Astrocyte of the cerebellum (primary cell): ENCODE measurements at places on chromosomes 1 and 21.

GRCh38 chr1:21123287-21123948 lies 53.3 kb downstream of the EIF4G3 start:
- DNase-seq: no peak

- no peak for DNase-seq
Observed at GRCh38 chr1:239807361-239807760, 284.3 kb upstream of the FMN2 start.

GRCh38 chr1:17606826-17607440 lies 67.4 kb downstream of the ARHGEF10L start:
- peak; percentile 22 for DNase-seq

DNA sequence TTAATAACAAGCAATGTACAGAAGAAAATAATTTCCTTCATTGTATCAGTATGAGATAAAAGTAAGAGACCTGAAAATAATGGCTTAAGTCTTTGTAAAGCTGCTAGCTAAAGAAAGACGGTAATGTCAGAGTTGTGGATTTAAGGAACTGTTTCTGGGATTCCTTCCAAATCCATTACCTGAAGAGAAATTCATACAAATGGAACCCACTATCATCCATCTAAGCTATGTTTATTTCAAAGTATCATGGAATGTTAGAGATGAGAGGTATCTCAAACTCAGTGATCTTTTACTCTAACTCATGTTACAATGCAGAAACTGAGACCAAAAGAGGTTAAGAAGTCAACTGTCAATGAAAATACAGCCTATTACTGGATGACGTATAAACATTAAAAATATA lies 197.7 kb downstream of the DENND1B start:
- no peak for DNase-seq

- no peak for DNase-seq
Observed at GRCh38 chr21:42096566-42096965, 25.4 kb downstream of the UMODL1 start.

GRCh38 chr1:57131701-57132394 lies 166.0 kb upstream of the C8B start:
- peak; percentile 40 for DNase-seq

DNA sequence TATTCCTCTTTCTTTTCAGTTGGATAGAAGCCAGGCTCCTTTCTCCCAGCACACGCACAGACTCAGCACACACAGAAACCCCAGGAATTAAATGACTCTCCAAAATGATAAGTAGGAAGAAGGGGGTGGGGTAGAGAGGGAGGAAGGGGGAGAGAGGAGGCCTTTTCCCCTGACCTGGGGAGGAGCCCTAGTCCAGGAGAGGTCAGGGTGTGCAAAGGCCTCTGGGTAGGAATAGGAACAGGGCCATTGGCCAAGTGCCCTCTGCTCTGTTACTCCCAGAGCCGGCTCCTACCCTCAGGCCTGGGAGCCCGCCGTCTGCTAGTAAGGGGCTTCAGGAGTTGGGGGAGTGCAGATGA lies 35.6 kb upstream of the PUM1 start:
- peak; percentile 76 for DNase-seq

- no peak for DNase-seq
Observed at GRCh38 chr1:45216861-45217260, 10.5 kb upstream of the ZSWIM5 start.

GRCh38 chr21:42593007-42593814 lies 60.2 kb upstream of the PDE9A start:
- peak; percentile 1 for DNase-seq

GRCh38 chr1:185627171-185627570 lies 107.0 kb upstream of the HMCN1 start:
- no peak for DNase-seq

DNA sequence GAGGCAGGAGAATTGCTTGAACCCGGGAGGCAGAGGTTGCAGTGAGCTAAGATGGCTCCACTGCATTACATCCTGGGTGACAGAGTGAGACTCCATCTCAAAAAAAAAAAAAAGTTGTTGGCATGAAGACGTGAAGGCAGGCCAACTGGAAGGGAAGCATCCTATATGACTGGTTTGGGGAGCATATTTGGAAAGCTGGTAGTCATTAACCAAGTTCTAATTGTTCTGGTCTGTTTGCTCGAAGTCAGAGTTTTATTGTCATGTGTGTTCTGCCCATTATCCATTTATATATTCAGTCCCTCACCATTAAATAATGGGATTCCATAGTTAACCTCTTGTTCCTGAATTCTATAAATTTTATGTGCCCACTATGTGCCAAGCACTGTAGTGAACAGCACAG lies 3.3 kb upstream of the GLRX2 start:
- no peak for DNase-seq

GRCh38 chr1:232477728-232478127 lies 152.2 kb downstream of the SIPA1L2 start:
- peak; percentile 78 for DNase-seq

DNA sequence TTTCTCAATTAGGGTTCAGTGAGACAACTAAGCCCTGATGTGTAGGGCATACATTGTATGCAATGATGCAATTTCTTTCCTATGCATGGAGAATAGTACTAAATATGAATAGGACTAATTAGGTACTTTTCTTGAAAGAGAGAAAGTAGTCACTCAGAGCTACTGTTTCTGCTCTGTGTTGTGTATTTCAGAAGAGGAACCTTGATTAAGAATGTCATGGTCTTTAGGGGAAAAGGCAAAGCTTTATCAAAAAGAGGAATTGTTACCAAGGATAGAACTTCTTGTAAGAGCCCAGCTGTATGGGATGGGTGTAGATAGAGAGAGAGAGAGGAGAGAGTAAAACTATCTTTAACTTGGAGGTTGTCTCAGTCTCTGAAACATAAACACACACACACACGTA lies 49.1 kb downstream of the HLX start:
- DNase-seq: no peak

- no peak for DNase-seq
Observed at GRCh38 chr1:165403835-165404482, 41.0 kb downstream of the RXRG start.

- no peak for DNase-seq
Observed at GRCh38 chr1:47918257-47918867, 78.8 kb downstream of the TRABD2B start.
